ENCODE measurements at places on chromosomes 2 and 18. TPM values are rescaled to one million over a fixed set of nuclear protein-coding genes. Genes with fewer than 3 reads are reported as not detected.

DNA sequence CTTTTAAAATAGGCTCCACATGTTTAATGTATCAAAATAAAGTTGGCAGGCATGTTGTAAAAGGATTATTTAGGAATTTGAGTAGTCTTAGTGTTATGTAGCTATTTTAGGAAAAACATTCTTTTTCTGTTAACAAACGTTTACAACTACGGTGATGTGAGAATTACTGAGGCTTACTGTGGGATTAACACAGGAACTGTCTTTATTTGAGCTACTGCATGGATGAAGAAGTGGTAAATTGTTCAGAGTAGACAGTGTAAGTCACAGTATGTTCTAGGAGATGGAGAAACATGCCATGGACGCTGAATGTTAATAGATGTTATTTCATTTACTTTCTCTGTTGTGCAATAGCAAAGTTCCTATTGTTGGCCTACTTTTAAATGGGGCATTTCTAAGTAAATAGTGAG is 1.6 kb downstream of the PPM1B start:
- DNase-seq = no peak

DNA sequence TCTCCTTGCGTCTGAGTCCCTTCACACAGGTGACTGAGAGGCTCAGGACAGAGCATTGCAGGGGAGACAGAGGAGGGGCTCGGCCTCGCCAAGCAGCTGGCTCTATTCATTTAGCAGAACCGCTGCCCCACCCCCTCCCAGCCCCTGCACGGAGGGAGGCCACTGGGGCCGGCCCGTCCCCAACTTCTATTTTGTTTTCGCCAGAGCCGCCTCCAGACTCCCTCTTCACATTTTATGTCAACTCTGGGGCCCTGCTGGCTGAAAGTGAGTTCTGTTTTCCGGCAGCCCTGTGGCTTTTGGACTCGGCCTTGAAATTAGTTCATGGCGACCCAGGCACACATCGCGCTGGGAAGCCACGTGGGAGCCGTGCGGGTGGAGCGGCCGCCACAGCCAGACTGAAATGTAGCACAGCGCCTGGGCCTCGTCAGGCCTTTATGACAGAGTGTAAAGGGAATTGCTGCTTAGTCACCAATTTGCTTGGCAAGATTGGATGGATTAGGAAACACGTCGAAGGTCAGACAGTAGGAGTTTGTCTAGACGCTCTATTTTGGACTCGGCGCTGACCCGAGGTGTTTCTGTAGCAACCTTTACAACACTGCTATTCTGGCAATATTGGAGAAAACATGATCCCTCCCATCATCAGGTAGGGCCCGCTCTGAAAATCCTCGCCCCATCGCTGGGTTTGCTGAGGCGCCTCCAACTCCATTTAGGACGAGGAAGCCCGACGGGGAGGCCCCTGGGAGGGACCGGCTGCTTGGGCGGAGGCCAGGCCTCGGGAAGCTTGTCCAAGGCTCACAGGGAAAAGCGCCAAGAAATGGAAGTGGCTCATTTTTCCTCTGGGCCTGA is 90.7 kb upstream of the CTDP1 start:
- peak; percentile 78 for DNase-seq

The ABCG8 gene
- 0.09 TPM for polyA plus RNA-seq

The SERPINB12 gene
- 0.53 TPM for polyA plus RNA-seq

- no peak for DNase-seq
These were observed 51.5 kb upstream of the RGPD4 start for GRCh38 chr2:107775211-107775610.

GRCh38 chr2:175808858-175809257 is 193.2 kb downstream of the LNPK start:
- no peak for DNase-seq

The HTRA2 gene
- polyA plus RNA-seq = 28.8 TPM

GRCh38 chr18:12858991-12859390 is 25.0 kb downstream of the PTPN2 start:
- no peak for DNase-seq

- no peak for DNase-seq
These were observed 333.0 kb upstream of the SLC14A2 start for GRCh38 chr18:45282101-45282812.

DNA sequence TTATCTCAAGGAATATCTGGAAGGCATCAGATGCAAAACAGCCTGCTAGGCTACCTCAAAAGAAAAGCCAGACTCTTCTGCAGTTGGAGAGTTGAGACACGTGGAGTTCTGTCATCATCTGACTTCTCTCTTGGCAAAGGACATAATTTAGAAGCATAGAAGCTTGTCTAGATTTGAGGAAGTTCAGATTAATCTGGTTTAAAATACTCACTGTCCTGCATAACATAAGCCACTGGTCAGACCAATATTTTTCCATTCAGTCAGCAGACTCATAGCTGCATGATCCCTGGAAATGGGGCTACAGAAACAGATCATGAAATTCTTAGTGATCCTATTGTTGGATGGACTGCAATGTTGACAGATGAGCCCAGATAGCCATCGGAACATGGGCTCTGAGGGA is 349.0 kb downstream of the TXNL1 start:
- DNase-seq = no peak

The LRP2 gene
- polyA plus RNA-seq = 0.01 TPM

- DNase-seq = no peak
These were observed 36.8 kb upstream of the GPD2 start for GRCh38 chr2:156399224-156399949.

- peak; percentile 39 for DNase-seq
These were observed 72.2 kb upstream of the TMEM17 start for GRCh38 chr2:62577994-62578781.

The GALR1 gene
- 0.01 TPM for polyA plus RNA-seq

- DNase-seq = no peak
These were observed 2.6 kb downstream of the SATB2 start for GRCh38 chr2:199455210-199455544.

DNA sequence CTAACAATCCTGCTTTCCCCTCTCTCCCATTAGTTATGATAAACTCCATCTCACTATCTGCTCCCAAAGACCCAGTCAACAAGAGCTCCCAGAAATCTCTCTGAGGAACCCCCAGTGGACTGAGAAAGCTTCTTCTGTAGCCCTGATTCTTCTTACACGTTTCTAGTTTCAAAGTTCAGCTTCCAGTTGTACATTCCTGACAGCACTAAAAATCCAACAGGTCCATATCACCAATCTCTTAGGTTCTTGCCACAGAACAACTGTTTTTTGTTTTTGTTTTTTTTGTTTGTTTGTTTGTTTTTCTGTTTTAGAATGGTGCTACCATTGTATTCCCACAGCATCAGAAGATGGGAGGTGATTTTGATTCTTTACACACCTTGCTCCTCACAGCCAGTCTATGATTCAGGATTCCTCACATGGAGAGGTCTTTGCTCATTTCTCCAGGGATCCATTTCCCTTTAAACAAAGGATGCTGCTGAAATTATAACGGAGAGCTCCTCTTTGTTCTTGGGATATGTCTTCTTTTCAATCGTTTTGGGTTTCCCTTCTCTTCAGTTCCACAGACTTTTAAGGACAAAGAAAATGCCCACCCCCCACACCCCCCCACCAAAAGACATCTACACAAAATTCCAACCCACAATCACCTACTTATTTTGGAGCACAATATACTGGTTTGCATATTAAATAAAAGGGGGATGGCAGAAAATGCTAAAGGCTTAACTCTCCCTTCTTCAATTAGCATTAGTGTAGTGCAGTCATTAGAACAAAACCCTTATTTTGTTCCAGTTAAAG is 56.0 kb upstream of the COBLL1 start:
- DNase-seq = no peak

DNA sequence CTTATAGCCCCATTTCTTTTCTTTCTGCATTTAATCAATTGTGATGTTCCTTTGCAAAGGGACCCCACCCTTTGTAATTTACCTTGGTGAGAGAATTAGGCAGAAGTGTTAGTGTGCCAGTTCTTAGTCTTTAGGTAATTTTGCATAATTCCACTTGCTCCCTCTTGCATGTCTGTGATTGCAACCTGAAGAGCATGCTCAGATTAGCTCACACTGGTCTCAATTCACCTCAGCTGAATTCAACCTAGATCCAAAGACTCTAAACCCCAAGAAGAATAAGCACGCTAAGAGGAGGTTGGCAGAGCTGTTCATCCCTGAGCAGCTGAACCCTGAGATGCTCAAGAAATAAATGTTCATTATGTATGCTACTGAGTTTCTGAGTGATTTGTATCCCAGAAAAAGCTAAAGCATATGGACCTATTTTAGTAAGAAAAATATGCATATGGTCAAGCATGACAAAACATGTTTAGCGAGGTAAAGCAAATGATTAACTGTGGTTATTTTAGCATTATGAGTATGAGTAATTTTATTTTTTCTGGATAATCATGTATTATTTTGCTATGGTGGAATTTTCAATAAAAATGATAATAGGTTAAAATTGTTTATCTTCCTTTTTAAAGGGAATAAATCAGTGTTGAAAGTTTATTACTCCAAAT is 299.2 kb upstream of the ZSWIM2 start:
- DNase-seq = no peak

The ABCB11 gene
- not detected for polyA plus RNA-seq

DNA sequence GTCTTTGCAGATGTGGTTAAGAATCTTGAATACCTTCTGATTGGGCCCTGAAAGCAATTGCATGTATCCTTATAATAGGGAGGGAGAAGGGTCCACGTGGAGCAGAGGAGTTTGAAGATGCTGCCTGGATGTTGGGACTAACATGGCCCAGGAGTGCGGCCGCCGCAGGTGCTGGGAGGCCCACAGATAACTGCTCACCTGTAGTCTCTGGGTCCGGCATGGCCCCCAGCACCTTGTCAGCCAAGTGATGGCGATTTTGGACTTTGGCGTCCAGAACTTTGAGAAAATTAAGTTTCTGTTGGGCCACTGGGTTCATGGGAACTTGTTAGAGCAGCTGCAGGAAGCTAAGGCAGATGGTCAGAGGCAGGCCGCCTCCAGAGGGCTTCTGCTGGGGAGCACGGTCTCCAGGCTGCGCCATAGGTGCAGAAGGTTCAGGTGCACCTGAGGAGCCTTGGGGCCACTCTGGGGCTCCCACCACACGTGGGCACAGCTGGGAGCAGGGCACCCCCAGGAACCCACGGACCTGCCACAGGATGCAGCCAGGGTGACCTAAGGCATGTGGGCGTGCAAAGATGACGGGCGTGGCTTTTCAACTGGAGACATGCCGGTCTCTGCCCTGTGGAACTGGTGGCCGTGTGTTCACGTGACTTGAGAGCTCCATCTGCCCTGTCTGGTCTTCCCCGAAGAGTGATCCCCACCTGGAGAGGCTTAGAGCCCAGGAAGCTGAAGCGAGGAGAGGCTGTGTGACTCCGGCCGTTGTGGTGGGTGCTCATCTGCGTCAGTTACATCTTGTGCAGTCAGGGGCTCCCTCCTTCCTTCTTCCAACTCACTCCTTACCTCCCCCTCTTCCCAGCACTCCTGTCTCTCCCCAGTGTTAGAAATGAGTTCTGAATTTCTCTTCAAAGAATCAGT is 277.3 kb downstream of the AGAP1 start:
- no peak for DNase-seq

- DNase-seq = no peak
These were observed 132.4 kb upstream of the APCDD1 start for GRCh38 chr18:10322004-10322403.

DNA sequence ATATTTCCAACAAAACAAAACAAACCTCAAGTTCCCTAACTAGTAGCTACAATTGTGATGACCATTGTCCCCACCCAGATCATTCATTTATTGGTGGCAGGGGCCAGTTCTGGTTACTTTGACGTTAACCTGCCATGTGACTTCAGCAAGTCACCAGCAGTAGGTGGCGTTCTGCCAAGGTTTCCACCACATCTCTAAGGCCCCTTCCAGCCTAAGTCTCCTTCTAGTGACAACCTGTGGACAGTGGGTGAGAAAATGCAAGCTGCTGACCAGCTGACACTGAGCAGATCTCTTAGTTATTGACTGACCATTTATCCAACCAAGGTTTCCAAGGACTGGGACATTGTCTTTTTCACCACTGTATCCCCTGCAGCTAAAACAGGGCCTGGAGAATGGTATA is 98.4 kb downstream of the GPR39 start:
- DNase-seq = no peak

The CIB4 gene
- polyA plus RNA-seq = not detected

The RAB6C gene
- 0.24 TPM for polyA plus RNA-seq

DNA sequence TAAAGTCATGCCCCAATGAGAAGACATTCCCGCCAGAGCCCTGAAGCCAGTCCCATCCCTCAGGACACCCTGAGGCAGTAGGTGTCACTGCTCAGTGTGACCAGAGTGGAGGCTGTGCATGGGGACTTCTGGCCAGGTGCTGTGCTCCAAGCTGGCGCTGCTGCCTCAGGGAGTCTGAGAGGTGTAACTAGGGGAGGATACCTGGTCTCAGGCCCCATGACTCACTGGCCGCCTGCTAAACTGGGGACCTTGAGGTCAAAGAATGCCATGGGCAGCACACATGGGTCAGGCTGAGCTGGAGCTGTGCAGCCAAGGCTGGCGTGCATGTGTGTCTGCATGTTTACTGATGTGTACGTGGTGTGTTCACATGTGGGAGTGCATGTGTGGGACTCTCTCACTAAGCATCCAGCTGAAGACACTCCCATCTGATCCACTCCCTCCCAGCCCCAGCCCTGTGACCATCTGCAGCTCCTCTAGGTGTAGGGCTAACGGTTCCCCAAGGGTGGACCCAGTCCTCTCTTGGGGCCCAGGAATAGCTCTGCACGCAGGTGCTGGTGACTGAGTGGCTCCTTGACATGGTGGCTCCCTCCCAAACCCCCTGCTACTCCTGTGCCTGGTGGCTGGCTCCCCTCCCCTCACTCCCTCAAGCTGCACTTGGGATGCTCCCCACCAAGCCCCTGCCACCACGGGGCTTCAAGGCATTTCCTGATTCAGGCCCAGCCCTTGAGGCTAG is 16.5 kb downstream of the HS6ST1 start:
- no peak for DNase-seq

GRCh38 chr2:23524261-23524706 is 139.3 kb downstream of the KLHL29 start:
- DNase-seq = no peak

GRCh38 chr18:34639687-34640086 is 70.4 kb upstream of the DTNA start:
- DNase-seq = no peak

The BCL2 gene
- polyA plus RNA-seq = 13.1 TPM

GRCh38 chr2:60548845-60549237 is 4.6 kb downstream of the BCL11A start:
- no peak for DNase-seq

DNA sequence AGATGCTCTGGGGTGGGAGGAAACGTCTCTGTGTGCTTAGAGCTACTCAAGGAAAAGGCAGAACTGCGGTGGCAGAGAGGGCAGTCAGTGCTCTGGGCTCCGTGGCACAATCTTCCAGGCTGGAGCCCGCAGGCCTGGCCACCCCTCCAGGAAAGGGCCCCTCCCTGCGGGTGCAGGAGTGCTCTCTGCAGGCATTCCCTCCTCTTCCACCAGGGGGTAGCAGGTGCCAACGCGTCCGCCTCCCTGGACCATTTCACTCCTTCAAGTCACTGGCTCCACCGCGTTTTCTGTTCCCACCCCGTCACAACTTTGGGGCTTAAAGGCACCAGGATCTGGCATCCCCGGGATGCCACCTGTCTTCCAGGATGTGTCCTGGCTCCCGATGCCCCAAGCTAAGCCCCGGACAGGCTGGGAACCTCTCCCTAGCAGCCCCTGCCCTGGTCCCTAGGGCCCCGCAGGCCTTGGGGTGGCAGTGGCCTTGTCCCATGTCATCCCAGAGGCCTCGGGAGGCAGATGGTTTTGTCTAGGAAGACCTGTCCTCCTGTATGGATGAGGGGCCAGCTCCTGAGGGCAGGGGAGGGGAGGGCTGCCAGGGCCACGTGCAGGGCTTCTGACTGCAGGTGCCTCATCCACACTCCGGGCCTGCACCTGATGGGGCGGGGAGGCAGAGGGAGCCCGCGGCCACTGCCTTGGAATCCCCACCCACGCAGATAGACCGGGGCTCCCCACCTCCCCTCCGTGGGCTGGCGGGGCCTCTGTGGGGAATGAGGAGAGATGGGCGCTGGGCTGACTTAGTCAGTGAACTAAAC is 26.4 kb downstream of the KCNIP3 start:
- no peak for DNase-seq

The SRD5A2 gene
- 0.04 TPM for polyA plus RNA-seq

The POLR1A gene
- 14.6 TPM for polyA plus RNA-seq

The ABCG5 gene
- 0.05 TPM for polyA plus RNA-seq

Data from forelimb muscle (tissue), 1 donor.